Activated naive CD4-positive, alpha-beta T cell treated with anti-CD3 and anti-CD28 coated beads, Interleukin-2, amount 50 U/mL, for 16 hours (primary cell): ENCODE measurements at places on chromosomes 2 and 18.

GRCh38 chr2:47037678-47038077 lies 117.4 kb downstream of the STPG4 start:
- no peak for DNase-seq

DNA sequence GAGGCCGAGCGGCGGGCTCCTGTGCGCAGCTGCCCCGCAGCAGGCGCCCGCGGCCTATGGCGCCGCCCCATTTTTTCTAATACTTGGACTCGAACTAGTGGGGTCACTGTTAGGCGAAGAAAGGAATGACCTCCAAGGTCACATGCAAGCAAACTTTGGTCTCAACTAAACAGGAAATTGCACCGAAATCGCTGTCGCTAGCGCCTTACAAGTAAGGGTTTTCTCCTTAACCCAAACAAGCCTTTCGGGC lies 339 bp downstream of the ACAA2 start:
- peak; percentile 12 for DNase-seq

GRCh38 chr2:67616749-67617148 lies 219.6 kb downstream of the ETAA1 start:
- DNase-seq, result no peak

- DNase-seq, result no peak
Observed at GRCh38 chr2:27920148-27920885, 29.8 kb downstream of the BABAM2 start.

DNA sequence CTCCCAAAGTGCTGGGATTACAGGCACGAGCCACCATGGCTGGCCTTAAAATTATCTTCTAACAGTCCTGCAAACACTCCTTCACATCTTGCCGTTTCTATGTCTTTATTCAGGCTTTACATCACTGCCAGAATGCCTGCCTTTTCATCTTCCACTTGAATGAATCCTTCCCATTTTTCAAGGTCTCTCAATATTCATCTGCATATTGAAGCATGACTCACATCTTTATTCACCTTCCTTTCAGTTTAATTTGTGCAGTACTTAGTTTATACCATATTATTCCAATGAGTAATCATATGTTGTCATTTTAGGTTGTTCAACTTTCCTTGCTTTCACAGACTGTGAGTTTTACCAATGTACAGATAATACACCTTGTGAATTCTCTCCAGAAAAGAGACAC lies 510.1 kb upstream of the PIK3C3 start:
- no peak for DNase-seq

- no peak for DNase-seq
Observed at GRCh38 chr2:164511738-164512137, 109.5 kb downstream of the GRB14 start.

GRCh38 chr18:40832362-40832761 lies 1122.7 kb upstream of the PIK3C3 start:
- DNase-seq, result no peak

DNA sequence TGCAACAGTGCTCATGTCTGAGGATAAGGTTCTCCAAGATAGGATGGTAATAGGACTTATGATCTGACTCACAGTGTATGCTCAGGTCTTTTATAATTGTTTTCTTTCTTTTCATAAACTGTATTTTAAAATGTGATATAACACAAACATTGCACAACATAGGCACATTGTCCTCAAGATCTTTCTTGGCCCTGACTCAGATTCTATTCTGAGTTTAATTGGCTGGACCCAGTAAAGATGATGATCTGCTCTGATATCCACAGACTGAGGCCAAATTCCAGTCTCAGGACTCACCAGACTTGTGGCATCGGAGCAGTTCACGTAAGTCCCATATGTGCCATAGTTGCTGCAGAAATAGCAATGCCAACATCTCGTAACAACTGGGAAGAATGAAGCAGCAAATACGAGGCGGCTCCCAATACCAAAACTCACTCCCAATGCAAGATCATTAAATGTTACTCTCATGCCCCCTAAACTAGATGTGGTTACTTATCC lies 448.9 kb upstream of the SLC14A2 start:
- DNase-seq, result no peak

DNA sequence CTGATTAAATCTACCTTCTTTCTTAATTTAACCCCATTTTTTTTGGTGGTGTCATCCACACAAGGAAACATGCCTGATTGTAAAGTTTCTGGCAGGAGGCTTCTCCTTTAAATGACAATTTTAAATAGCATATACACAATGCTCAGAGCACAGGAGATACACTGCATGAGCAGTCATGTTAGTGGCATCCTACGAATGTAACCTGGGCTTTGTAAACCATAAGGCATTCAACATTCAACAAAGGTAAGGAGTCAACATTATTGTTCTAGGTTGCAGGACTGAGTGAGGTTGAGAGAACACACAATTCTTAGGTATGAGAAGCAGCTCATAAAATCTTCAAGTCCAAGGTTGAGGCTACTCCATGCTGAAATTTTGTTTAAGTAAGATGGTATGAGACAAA lies 266.6 kb upstream of the SIX2 start:
- no peak for DNase-seq

GRCh38 chr18:60209042-60209441 lies 163.5 kb downstream of the MC4R start:
- DNase-seq, result no peak

DNA sequence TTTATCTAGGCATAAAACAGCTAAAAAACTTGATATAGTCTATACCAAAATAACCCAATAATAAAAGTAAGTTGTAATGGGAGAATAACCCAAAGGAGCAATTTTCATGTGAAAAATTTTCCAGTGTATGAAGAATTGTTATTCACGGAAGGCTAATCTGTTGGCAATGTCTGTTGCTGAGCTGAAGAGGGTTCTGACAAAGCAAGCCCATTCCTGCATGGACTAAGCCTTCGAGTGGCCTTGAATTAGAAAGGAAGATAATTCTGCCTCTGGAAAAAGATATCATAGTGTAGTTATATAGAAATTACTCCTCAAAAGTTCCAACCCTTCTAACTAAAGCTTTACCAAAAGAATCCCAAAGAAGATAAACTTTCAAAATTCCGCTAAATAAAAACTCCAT lies 101.5 kb downstream of the MAP2 start:
- no peak for DNase-seq
